ENCODE measurements at places on chromosomes 3 and 15. TPM values are rescaled to one million over a fixed set of nuclear protein-coding genes. Genes with fewer than 3 reads are reported as not detected.

NOX5 gene
- 0.46 TPM for total RNA-seq

DNA sequence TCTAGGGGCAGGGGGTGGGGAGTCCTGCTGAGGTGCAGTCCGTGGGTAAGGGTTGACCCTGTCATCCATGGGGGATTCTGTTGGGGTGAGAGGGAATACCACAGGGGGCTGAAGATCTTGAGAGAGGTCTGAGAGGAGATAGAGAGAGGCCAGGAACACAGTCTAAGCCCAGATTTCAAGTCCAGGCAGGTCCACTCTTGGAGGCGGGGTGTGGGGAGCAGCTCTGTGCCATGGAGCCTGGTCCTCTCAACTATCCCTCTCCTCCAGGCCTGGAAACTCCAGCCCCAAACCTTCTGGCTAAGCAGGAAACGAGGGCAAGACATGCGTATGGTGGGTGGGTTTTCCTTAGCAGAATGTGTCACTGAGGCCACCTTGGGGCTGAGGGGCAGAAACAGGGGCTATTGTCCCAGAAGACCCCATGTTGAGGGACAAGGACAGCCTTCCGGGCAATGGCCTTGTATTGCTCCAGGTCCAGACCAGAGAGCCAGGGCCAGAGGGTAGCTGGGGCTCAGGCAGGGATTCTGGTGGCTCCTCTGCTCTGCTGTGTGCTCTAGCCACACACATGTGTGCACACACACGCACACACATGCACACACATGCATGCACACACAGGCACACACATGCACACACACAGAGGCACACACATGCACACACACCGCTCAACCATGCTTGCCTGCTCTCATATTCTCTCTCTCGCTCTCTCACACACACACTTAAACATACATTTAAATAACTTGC lies 48.6 kb upstream of the MAGEF1 start:
- no peak for DNase-seq

DNA sequence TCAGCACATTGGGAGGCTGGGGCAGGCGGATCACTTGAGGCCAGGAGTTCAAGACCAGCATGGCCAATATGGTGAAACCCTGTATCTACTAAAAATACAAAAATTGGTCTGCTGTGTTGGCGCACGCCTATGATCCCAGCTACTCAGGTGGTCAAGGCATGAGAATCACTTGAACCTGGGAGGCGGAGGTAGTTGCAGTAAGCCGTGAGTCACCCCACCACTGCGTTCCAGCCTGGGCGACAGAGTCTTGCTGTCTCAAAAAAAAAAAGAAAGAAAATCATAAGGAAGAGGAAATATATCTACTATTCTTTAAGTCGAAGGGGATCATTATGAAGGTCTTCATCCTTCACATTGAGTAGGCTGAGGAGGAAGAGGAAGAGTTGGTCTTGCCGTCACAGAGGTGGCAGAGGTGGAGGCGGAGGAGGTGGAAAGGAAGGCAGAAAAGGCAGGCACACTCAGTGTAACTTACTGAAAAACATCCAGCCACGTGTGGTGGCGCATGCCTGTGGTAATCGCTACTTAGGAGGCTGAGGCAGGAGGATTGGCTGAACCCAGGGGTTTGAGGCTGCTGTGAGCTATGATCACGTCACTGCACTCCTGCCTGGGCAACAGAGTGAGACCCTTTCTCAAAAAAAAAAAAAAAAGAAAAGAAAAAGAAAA lies 14.2 kb downstream of the CSK start:
- no peak for DNase-seq

GRCh38 chr15:77851691-77852090 lies 219.0 kb upstream of the LINGO1 start:
- DNase-seq, result peak; percentile 45

TMEM62 gene
- 5.7 TPM for total RNA-seq

TBCCD1 gene
- 13.2 TPM for total RNA-seq

GRCh38 chr3:55658690-55659562 lies 171.8 kb upstream of the WNT5A start:
- no peak for DNase-seq

- no peak for DNase-seq
Observed at GRCh38 chr3:196524527-196524926, 9.4 kb upstream of the SMCO1 start.

DNA sequence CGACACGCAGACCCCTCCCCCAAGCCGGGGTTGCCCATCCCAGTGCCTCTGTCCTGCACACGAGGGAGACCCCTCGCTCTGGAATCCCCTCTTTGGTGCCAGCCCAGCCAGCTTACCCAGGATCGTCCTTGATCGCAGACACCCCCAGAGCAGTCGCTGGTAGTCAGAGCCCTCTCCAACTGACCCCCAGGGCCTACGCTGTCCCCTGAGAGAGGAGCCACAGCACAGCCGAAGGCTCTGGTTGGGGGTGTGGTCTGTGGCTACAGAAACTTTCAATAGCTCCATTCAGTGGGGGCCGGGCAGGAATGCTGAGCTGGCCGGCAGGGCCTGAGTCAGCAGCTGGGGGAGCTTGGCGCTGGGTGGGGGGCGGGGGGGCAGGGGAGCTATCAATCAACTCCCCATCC lies at the start of gene LCTL:
LCTL (minus strand) TSS at position 258 of the 404 bp plus-strand sequence. CDS start 633 bp downstream, outside the sequence.
- DNase-seq, result peak; percentile 46

PYDC2 gene
- total RNA-seq, result not detected

CHRNB4 gene
- not detected for total RNA-seq

SORD gene
- 67.6 TPM for total RNA-seq

GRCh38 chr3:132543011-132543739 lies 53.9 kb upstream of the ACKR4 start:
- peak; percentile 90 for DNase-seq

DNA sequence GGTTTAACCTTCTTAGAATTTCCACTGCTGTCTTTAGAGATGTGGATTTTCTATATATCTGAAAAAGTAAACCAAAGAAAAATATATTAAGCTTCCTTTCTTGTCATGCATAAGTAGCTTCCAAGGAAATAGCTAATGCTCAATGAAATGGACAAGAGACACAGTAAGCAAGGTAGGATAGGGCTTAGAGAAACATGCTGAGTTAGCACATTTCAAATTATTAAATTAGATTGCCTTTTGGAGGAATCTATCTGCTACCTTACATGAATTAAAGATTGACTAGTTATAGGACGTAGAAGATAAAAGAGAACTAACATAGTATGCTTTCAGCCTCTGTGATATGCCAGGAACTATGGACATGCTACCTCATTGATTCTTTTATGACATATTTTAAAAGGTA lies 824.6 kb downstream of the TUSC7 start:
- DNase-seq, result no peak

MYO5C gene
- 0.26 TPM for total RNA-seq

GRCh38 chr3:150035301-150035779 lies 64.6 kb upstream of the PFN2 start:
- DNase-seq, result no peak

FAM3D gene
- total RNA-seq, result not detected

DNA sequence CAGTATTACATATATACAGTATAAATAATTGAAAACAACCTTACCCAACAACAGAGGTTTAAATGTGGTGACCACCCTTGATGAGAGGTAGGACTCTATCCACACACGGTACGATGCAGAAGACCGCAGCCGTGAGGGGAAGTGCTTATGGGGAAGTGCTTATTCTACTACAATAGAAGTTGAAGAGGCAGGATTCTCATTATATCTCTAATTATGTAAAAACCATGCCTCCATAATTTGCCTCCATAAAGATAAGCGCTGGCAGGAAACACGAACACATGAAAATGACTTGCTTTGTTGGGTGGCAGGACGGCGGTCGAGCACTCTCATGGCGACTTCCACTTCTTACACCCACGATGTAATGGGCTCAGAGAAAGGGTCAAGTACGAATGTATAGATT lies 7.2 kb upstream of the MUC13 start:
- no peak for DNase-seq

VEPH1 gene
- total RNA-seq, result 49.0 TPM

GRCh38 chr3:27423463-27423862 lies 54.3 kb upstream of the NEK10 start:
- DNase-seq, result peak; percentile 80

DNA sequence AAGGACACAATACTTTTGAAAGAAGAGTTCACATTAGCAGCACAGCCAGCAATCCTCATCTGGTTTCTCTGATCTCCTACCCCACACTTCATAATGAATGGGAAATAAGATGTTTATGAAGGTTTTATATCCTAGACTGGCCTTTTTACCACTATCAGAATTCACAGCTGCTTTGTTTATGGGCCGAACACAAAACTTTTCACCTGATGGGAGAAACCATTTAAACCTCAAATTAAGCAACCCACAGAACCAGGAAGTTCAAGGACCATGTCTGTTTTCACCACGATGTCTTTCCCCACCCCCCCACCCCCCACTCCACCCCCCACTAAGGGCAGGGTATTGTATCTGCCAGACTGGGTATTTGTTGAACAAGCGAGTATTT lies 11.3 kb upstream of the SETD5 start:
- no peak for DNase-seq

GRCh38 chr3:15755181-15755580 lies 42.6 kb downstream of the ANKRD28 start:
- no peak for DNase-seq
